Activated CD4-positive, alpha-beta memory T cell treated with anti-CD3 and anti-CD28 coated beads, Interleukin-2, amount 10 ng/mL, durations not matched to agents 7 days and 5 days (primary cell): ENCODE measurements at places on chromosomes 3 and 15. TPM values are rescaled to one million over a fixed set of nuclear protein-coding genes. Genes with fewer than 3 reads are reported as not detected.

The SEMA3G gene
- total RNA-seq: 0.20 TPM

The CCDC51 gene
- total RNA-seq: 14.9 TPM

The DLL4 gene
- not detected for total RNA-seq

The PLA2G4E gene
- total RNA-seq: not detected

The RASL12 gene
- total RNA-seq: not detected
